ENCODE measurements at places on chromosomes 11 and 22.

DNA sequence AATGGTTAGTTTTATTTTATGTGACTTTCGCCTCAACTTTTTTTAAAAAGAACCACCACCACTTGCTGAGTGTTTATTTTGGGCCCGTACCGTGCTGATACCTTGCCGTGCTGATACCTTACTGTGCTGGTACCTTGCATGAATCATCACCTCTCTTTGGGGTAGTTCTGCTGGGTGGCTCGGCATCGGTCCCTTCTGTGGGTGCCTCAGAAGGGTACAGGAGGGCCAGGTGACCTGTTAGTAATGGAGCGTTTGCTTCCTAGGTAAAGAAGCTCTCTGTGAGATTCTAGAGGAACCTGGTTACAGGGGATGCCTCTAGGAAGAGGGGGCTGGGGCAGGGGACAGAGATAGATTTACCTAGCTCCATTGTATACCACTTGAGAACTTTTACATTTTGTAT is 17.1 kb downstream of the TOM1 start:
- DNase-seq = no peak

GRCh38 chr11:44755556-44756523 is 29.1 kb downstream of the TSPAN18 start:
- no peak for DNase-seq

DNA sequence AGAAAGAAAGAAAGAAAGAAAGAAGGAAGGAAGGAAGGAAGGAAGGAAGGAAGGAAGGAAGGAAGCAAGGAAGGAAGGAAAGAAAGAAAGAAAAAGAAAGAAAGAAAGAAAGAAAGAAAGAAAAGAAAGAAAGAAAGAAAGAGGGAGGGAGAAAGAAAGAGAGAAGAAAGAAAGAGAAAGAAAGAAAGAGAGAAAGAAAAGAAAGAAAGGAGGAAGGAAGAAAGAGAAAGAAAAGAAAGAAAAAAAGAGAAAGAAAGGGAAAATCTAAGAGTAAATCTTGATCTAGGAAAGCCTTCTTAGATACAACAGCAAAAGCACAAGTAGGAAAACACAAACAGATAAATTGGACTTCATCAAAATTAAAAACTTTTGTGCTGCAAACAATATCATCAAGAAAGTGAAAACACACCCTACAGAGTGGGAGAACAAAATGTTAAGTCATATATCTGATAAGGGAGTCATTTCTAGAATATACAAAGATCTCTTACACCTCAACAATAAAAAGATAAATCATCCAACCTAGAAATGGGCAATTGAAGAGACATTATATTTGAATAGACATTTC is 116.8 kb upstream of the FGF3 start:
- no peak for DNase-seq

GRCh38 chr22:40526960-40527359 is 109.6 kb downstream of the MRTFA start:
- no peak for DNase-seq

- no peak for DNase-seq
Measured at GRCh38 chr11:109308551-109308950, 113.4 kb upstream of the C11orf87 start.

DNA sequence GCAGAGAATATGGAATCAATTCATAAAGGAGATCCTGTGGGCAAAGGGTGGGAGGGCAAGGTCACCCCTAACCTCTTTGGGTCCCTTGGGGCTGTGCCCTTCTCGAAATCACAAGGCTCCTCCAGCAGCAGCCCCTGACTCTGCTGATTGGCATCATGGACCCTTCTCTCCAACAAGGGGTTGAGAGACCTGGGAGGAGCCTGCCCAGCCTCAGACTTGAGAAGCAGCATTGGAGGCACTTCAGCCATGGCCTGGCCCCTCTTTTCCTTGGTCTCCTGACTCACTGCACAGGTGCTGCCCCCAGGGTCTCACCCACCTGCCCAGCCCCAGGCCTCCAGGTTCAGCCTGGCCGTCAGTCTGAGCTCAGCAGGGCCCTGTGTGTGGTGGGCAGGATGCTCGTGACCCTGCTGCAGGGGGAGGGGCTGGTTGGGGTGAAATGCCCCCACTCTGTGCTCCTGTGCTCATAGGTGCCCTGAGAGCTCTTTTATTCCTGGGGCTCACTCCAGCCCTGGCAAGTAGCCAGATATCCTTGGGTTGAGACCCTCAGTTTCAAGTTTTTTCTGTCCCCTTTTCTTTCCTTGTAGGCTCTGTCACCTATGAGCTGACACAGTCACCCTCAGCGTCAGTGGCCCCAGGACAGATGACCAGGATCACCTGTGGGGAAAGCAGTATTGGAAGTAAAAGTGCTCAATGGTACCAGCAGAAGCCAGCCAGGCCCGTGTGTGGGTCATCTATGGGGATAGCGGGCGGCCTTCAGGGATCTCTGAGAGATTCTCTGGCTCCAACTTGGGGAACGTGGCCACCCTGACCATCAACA is 110.8 kb downstream of the GGTLC2 start:
- no peak for DNase-seq

GRCh38 chr11:3126207-3126865 is 38.8 kb downstream of the OSBPL5 start:
- DNase-seq = no peak

DNA sequence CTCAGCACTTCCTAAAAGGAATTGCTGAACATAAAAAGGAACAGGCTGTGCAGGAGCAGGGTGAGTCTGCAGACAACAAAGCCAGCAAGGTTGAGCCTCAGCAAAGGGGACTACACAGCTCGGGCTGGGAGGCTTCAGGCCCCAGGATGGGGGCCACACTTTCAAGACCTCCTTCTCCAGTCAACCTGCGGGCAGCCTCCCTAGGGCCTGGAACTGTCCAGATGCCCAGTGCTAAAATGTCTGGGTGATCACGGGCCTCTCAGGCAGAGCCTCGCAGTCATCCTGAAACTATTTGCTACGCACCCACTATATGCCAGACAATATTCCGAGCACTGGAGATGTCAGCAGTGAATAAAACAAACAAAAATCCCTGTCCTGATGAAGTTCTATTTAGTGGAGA is 3.9 kb upstream of the NEFH start:
- DNase-seq = no peak

- DNase-seq = no peak
Measured at GRCh38 chr11:76655501-76656049, 15.0 kb downstream of the LRRC32 start.

DNA sequence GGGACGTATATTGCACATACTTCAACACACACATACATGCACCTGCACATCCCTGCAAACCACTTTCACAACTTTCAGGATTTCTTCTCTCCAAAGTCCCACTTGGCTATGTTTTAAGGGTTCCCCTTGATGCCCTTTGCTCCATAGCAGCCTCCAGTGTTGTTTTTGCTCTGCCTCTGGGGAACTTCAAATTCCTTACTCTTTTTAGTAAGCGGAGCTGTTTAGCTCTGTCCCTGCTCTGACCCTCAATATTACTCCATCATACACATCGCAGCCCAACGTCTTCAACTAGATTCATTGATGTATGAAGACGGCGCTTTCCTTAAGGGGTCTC is 18.3 kb downstream of the PRR5L start:
- no peak for DNase-seq

GRCh38 chr11:62151737-62152102 is 27.9 kb downstream of the INCENP start:
- DNase-seq = no peak

All from GM19239 (cell line).